ENCODE measurements at places on chromosomes 13 and 19. TPM values are rescaled to one million over a fixed set of nuclear protein-coding genes. Genes with fewer than 3 reads are reported as not detected.

The ZNF132 gene
- total RNA-seq: 3.8 TPM

The MYBPC2 gene
- total RNA-seq: not detected

The ZNF77 gene
- 2.4 TPM for total RNA-seq

The ZIC2 gene
- total RNA-seq: 0.10 TPM

The CEACAM5 gene
- not detected for total RNA-seq

The GFY gene
- total RNA-seq: not detected

The MAST1 gene
- not detected for total RNA-seq

The PBX4 gene
- 0.93 TPM for total RNA-seq

The PLIN3 gene
- total RNA-seq: 56.6 TPM

The ANKLE1 gene
- 0.19 TPM for total RNA-seq

The HS6ST3 gene
- 5.0 TPM for total RNA-seq

The KIRREL2 gene
- total RNA-seq: not detected

The KCNJ14 gene
- 0.52 TPM for total RNA-seq

The GNG7 gene
- 3.2 TPM for total RNA-seq

The IFNL4 gene
- not detected for total RNA-seq

The SMIM17 gene
- 0.71 TPM for total RNA-seq

The SIX5 gene
- total RNA-seq: 14.9 TPM

The DCLK1 gene
- 112 TPM for total RNA-seq

The SULT2A1 gene
- not detected for total RNA-seq

The HTR2A gene
- 28.9 TPM for total RNA-seq

The PABPC3 gene
- total RNA-seq: 0.23 TPM

The FCGBP gene
- total RNA-seq: 42.1 TPM
